Dorsolateral prefrontal cortex (tissue), 122 donors: ENCODE measurements at places on chromosomes 12 and 14. TPM values are rescaled to one million over a fixed set of nuclear protein-coding genes. Genes with fewer than 3 reads are reported as not detected.

The CELA1 gene
- not detected for total RNA-seq

The ENTPD5 gene
- total RNA-seq = 12.9 TPM

The EPYC gene
- total RNA-seq = not detected

The OAS2 gene
- total RNA-seq = 4.0 TPM

The PMCH gene
- not detected for total RNA-seq

The KRT75 gene
- total RNA-seq = not detected

The KRT86 gene
- 0.31 TPM for total RNA-seq

The GUCY2C gene
- total RNA-seq = 0.14 TPM

- no peak for DNase-seq
These were observed 44.4 kb upstream of the PPP2R5C start for GRCh38 chr14:101716956-101717662.

GRCh38 chr14:104307246-104307626 is 168.8 kb downstream of the KIF26A start:
- peak; percentile 21 for DNase-seq

GRCh38 chr14:84090837-84091236 is 1439.1 kb upstream of the FLRT2 start:
- no peak for DNase-seq

GRCh38 chr12:88181881-88182280 is 39.8 kb downstream of the TMTC3 start:
- no peak for DNase-seq

GRCh38 chr14:55545779-55546178 is 34.2 kb upstream of the KTN1 start:
- no peak for DNase-seq

GRCh38 chr12:19045426-19045825 is 84.1 kb upstream of the PLEKHA5 start:
- DNase-seq = no peak

DNA sequence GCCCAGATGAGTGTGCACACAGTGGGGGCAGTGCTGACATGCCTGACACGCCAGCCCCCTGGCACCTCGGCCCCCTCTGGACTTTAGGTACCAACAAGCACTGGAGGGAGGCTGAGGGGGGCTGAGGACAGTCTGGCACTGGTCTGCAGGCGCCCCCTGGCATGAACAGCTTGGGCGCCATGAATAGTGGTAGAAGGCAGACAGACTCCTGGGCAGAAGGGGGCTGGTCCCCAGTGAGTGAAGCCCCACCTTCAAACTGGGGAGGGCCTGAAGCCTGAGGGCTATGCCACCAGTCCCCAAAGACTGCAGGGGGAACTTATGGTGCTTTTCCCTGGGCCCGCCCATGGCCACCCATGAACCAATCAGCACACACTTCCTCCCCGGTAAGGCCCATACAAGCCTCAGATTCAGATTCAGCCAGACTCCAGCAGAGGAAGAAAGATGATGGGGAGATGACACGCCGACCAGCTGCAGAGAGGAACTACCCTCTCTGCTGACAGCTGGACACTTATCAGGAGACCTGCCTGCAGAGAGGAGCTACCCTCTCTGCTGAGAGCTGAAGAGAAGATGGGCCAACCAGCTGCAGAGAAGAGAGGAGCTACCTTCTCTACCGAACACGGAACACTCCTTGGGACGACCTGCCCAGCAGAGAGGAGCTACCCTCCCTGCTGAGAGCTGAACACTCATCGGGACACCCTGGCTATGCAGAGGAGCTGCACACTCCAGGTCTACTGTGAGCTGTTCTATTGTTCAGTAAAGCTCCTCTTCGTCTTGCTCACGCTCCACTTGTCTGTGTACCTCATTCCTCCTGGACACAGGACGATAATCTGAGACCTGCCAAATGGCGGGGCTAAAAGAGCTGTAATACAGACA is 324.5 kb downstream of the PCNX1 start:
- no peak for DNase-seq

GRCh38 chr14:24308342-24309124 is 756 bp upstream of the CIDEB start:
- DNase-seq = no peak

- no peak for DNase-seq
These were observed 100.7 kb downstream of the CNTN1 start for GRCh38 chr12:40792792-40793386.

GRCh38 chr12:28318273-28318672 is 128.0 kb downstream of the CCDC91 start:
- no peak for DNase-seq

- DNase-seq = no peak
These were observed 246.3 kb upstream of the CLEC14A start for GRCh38 chr14:38502239-38502638.

DNA sequence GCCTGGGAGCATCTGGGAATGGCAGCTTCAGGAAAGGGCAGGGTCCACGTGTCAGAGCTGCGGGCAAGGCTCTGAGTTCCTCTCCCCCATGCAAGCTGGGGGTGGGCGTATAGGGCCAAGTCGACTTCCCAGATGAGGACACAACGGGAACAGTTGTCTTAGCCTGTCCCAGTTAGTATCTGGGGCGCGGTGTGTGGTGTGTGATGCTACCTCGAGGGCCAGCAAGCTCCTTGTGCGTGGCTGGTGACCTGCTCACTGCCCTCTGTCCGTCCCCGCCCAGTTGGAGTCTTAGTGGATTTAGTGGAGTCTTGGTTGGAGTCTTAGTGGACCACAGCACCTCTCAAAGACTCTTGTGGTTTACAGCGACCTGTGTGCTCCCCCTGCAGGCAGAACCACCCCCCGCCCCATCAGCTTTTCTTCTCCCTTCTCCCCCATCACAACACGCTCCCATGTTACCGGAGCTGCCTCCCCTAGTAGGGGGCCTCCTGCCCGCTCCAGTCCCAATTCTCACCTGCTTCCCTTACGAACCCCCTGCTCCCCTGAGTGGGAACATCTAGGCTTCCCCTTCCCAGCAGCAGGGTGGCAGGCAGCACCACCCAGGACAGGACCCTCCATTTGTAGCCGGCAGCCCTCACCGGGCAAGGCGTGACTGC is 8.7 kb downstream of the ASPG start:
- DNase-seq = no peak
